ENCODE measurements at places on chromosomes 3 and 15.
A peak's percentile ranks its signal among the peaks of the same experiment; 100 is the strongest.

- no peak for DNase-seq
Observed at GRCh38 chr3:193343726-193344222, 34.8 kb downstream of the ATP13A5 start.

DNA sequence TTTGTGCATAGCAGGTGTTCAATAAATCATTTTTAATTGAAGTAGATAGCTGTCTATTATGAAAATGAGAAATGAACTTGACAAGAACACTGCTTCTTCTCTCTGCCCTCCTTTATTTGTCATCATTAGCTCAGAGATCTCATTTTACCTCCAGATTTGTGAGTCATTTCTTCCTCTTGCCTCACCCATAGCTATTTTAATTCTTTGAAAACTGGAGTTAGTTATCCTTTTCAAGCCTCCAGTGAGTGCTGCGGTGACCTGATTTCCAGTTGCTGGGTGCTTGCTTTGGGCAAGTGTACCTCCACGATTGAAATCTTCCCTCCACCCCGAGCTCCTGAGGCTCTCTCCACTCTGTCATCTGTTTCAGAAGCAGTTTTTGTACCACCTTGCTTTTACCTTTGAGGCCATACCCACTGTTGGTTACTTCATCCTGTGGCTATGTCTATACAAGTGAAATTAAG, 114.6 kb downstream of the NFKBIZ start:
- DNase-seq: no peak

GRCh38 chr15:76147906-76148570, 88.3 kb downstream of the TMEM266 start:
- no peak for DNase-seq

- no peak for DNase-seq
Observed at GRCh38 chr15:95025924-95026728, 794.8 kb downstream of the MCTP2 start.

GRCh38 chr3:141952611-141953010, 76.2 kb downstream of the ATP1B3 start:
- no peak for DNase-seq

GRCh38 chr3:140427786-140428185, 250.1 kb upstream of the TRIM42 start:
- DNase-seq: no peak

DNA sequence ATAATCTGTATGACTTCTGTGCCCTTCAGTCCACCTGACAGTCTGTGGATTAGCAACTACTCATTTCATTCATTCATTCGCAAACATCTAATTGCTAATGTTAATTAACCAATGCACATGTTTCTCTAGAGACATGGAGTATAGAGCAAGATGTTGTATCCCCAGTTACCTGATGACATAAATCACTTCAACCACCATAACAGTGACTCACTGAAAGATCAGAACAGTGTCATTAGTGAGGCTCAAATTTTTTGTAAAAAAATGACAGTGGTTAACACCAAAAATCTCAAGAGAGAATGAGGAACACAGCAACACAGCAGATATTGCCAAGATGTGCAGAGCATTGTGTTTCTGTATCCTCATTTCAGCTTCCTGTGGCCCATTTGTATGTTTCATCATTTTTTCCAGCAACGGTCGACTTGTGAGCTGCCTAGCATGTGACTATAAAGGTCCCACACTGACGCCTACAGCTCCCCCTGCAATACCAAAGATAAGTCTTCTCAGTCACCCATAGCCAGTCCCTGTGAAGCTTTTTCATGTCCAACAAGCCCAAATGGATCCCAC, 3.7 kb upstream of the PLD1 start:
- DNase-seq: no peak

DNA sequence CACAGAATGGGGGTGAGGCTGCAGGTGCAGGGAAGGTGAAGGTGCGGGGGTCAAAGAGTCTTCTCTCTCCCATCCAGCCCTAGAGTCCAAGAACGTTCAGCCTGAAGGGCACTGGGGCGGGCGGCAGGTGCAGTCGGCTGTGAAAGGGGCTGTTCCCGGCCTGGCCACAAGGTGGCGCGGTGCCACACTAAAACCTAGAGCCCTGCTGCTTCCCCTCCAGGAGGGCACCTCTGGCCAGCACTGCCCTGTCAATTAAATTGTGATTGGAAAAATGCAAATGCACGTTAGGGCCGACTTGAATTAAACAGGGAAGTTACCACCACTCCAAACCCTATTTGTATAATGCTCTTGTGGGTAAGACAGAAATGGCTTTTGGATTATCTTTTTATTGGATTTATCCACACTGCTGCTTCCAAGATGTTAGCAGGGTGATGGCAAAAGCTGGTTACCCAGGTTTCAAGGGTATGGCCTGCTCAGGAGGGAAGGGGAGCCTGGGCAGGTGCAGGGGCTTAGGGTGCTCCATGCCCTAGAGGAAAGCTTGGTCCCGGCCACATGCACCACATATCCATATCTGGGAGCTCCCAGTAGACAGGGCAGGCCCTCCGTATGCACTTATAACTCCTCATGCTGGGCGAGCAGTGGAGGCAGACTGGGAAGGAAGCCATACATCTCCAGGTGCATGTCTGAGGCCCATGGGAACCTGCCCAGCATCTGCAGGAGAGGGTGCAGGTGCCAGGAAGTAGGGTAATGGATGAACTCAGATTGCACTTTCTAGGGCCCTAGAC, 119.8 kb downstream of the ADCY5 start:
- DNase-seq: peak; percentile 19

DNA sequence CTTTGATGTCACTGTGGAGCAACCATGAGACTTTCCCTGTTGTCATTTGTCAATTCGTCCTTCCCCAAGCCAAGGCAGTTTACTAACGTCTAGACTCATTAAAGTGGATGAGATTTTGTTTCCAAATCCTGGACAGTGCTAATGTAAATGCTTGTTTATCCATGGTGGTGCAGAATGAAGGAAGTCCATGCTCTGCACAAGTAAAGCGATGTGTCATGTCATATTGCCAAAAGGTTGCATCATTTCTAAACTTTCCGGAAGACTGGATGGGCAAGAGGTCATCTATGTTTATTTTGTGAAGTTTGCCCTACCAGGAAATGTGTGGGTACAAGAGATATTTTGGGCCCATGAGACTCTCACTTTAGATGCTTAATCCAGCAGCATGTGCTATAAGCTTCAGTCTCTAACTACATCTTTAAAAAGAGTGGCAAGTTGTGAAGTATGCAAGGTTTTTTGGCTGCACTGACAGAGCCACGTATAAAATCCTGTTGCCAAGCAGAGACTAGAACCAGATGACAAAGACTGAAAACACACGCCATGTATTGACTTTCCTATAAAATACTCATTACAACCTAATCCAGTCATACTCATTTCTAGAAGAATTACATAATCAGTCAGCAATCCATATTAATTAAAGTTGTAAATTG, 72.1 kb upstream of the FNDC3B start:
- no peak for DNase-seq

DNA sequence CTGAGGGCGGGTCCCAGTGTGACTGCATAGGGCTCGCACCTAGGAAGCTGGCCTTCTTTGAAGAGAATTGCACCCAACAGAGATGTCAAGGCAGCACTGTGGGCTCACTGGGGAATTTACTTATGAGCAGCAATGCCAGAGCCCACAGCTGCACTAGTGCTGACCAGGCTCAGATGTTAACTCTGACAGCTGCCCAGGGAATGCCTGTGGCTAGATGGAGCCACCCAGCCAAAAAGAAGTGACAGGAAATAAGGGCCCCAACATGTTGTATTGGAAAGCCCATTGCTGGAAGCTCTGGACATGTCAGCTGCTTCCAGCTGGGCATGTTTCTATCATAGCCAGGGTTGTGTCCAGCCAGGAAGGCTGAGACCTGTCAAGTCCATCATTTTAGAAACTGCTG, 90.9 kb upstream of the ZNF280D start:
- no peak for DNase-seq

- no peak for DNase-seq
Observed at GRCh38 chr3:194003114-194004057, 132.6 kb upstream of the HES1 start.

DNA sequence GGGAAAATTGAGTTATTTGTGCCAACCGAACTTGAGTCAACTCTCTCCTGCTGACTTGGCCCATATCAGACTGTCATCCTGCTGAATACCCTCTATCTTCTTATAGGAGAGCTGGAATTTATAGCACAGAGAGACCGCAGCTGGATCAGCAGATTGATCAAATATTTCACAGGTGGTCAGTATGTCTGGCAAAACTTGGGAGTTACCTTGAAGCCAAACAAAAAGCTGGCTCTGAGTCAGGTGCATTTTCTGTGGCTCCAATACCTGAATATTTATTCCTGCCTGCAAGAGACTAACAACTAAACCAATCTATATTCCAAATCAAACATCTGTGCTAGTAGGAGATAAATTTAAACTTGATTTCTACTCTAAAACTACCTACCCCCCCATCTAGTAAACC, 752.1 kb upstream of the ALCAM start:
- no peak for DNase-seq

DNA sequence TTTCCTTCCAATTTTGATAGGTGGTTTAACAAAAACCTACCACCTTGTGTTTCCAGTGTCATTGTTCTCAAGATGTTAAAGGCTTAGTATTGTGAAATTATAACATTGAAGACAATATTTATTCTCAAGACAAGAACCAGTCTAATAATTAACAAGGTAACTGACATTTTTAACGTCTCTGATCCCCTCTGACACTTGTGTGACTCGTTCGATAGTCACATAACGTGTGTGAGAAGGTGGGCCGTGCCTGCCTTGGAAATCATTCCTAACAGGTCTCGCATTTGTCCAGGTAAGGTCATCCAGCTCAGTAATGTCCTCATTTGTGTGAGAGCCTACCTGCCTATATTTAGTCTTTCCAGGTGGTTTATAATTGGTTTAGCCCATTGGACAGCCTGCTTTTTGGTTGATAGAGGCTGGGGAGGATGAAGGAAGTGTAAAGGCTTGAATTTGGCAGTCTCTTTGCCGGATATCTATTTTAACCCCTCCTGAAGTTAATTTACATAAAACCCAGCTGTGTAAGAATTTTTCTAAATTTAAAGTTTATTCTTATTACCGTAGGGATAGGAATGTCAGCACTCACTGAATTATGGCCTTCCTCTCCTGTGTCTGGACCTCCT, 94.4 kb downstream of the AKAP13 start:
- DNase-seq: no peak

DNA sequence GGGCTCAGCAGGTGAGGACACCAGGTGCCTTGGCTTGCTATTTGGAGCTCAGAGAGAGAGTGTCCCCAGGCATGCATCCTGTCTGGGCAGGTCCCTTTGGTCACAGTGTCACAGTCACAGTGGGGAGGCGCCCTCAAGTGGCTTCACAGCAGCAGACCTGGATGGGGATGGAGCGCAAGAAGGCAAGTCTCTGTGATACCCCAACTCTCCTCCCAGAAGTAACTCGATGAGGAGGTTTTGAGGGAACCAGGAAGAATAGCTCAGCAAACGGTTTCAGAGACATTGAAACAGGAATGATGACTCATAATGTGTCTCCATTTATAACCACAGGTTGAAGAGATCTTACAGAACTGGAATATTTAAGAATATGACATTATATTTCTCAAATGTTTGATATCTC, 66.5 kb upstream of the SH3GL3 start:
- no peak for DNase-seq

- DNase-seq: no peak
Observed at GRCh38 chr15:27850981-27851857, 247.9 kb downstream of the OCA2 start.

DNA sequence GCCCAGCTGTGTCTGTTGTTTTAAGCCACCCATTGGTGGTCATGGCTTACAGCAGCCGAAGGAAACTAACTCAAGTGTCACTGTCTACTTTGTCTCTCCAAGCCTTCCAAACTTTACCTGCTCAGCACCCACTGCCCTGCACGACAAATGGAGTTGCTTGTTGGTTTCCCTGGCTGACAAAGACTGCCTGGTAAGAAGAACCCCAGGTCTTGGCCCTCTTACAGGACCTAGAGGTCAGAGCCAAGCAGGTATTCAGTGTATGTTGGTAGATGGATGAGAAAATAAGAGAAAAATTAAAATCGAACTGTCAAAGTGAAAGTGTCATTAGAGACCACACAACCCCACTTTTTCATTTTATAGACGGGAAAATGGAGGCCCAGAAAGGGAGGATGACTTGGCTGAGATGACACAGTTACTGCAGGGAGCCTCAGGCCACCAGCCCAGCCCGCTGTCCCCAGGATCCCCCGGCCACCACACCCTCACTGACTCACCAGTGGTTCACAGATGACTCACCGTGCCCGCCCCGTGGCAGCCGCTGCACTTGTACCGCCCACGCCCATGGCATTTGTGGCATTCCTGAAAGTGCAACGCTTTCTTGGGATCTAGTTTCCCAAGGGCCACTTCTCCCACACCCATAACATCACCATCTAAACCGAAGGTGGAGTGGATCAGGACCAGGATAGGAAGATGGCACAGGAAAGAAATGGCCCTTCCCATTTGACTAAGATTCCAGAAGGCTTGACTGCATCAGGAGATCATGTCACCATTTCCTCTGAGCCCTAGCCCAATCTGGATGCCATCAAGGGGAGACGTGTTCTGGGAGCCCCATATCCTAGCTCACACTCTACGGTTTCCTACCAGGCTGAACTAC, 15.2 kb downstream of the SSUH2 start:
- DNase-seq: no peak

- no peak for DNase-seq
Observed at GRCh38 chr3:34305266-34305665, 506.8 kb downstream of the PDCD6IP start.

GRCh38 chr3:13403847-13404246, 16.3 kb downstream of the NUP210 start:
- DNase-seq: no peak

DNA sequence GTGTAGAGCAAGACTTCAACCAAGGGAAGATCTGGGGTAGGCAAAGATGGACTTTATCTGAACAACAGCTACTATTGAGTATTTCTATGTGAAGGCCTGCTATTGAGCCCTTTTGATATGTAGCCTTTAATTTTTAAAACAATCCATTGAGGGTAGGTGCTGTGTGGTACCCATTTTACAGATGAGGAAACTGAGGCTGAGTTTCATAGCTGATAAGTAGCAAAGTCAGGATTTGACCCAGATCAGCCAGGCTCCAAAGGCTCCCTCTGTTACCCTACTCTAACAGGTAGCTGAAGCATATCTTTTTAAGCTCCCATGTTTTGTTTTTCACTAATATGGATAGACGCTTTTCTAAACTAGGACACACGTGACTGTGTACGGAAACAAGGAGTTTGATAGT, 2.4 kb upstream of the FGD5 start:
- DNase-seq: no peak

- no peak for DNase-seq
Observed at GRCh38 chr15:48800811-48801455, 9.9 kb downstream of the CEP152 start.

DNA sequence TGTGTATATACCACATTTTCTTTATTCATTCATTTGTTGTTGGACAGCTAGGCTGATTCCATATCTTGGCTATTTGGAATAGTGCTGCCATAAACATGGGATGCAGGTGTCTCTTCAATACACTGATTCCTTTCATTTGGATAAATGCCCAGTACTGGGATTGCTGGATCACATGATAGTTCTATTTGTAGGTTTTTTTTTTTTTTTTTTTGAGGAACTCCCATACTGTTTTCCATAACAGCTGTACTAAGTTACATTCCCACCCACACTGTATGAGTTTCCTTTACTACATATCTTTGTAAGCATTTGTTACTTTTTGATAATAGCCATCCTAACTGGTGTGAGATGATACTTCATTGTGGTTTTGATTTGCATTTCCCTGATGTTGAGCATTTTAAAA, 437.7 kb downstream of the DIPK2A start:
- peak; percentile 68 for DNase-seq

All from NCI-H2081 treated with DMSO at 0.1 percent for 48 hours (cell line).